ENCODE measurements at places on chromosomes 6 and 20.

DNA sequence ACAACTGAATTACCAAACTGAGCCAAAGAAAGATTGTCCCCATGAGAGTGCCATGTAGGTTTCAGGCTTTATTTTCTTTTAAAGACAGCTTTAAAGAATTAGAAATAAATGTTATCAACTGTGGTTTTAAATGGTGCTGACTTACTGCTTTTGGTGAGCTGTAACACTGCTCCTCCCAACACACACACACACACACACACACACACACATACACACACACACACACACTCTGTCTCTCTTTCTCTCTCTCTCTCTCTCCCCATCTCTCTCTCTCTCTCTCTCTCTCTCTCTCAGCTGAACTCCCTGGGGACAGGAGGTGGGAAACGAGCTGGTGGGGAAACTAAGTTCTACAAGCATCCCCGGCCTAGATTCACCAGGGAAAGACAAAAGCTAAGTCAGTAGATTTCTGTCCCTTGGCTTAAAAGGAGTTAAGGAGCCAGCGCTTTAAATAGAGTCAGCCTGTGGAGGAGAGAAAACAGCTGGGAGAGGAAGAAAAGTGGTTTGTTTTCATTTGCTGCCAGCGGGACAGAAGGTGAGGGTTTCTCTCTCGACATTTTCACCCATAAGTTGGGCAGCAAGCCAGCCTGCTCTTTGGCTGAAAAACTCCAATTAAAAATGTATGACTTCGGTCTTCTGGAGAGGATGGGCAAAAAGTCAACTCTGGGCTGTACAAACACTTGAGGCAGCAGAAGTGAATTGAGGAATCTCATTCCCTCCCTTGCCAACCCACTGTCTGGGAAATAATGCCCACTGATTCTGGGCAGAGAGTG lies 27.4 kb downstream of the CBLN4 start:
- no peak for DNase-seq

- DNase-seq = no peak
Measured at GRCh38 chr20:59560588-59561227, 43.6 kb upstream of the PHACTR3 start.

DNA sequence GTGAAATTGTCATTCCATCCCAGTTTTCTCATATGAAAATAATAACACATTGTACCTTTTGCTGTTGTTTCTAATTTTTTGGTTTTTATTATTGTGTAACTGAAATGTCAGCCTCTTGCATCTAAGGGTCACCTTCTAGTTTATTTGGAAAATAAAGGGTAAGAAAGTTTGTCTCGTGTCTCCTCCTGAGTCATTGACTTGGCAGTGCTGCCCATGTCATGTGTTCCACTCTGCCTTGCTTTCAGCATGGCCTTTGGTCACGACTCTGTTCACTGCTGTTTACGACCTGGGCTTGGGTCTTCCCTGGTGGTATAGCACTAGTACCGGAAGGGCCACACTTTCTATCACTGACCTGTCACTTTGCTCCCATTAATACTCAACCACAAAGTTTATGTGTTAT lies 171.4 kb upstream of the RSPO3 start:
- no peak for DNase-seq

DNA sequence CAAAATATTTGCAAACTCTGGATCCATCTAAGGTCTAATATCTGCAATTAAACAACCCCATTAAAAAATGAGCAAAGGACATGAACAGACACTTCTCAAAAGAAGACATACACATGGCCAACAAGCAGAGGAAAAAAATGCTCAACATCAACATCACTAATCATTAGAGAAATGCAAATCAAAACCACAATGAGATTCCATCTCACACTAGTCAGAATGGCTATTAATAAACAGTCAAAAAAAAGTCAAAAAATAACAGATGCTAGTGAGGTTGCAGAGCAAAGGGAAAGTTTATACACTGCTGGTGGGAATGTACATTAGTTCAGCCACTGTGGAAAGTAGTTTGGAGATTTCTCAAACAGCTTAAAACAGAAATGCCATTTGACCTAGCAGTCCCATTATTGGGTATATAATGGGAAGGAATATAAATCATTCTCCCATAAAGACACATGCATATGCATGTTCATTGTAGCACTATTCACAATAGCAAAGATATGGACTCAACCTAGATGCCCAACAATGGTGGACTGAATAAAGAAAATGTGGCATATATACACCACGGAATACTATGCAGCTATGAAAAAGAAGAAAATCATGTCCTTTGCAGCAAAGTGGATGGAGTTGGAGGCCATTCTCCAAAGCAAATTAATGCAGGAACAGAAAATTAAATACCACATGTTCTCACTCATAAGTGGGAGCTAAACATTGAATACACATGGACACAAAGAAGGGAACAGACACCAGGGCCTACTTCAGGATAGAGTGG lies 9.1 kb downstream of the ZNFX1 start:
- DNase-seq = no peak

DNA sequence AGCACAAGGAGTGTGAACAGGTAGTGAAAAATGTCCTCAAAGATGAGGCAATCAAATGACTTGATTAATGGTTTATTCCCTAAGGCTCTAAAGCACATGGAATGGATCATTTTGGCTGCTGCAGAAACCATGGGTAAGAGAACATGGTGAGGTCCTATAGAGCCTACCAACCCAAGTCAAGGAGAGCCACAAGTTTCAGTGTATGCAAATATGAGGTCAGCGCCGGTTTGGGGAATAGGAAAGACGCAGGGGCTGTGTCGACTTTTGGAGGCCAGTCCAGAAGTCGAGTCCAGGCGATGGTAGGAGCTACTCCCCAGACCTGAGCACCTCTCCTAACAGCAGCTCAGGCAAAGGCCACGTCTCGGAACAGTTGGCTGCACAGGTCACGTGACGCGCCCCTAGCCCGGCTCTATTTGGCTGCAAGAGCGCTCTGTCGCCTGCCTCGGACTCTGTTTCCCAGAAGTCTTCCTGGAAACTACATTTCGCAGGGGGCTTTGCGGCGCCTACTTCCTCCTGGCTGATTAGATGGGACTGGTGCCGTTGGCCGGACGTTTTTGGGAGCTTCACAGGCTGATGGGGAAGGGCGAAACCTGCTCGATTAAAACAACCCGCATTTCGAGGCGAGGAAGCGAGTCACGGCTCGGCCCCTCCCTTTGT lies 74.4 kb upstream of the CHD6 start:
- DNase-seq = peak; percentile 61

GRCh38 chr6:159279790-159280277 lies 110.6 kb downstream of the FNDC1 start:
- DNase-seq = no peak

DNA sequence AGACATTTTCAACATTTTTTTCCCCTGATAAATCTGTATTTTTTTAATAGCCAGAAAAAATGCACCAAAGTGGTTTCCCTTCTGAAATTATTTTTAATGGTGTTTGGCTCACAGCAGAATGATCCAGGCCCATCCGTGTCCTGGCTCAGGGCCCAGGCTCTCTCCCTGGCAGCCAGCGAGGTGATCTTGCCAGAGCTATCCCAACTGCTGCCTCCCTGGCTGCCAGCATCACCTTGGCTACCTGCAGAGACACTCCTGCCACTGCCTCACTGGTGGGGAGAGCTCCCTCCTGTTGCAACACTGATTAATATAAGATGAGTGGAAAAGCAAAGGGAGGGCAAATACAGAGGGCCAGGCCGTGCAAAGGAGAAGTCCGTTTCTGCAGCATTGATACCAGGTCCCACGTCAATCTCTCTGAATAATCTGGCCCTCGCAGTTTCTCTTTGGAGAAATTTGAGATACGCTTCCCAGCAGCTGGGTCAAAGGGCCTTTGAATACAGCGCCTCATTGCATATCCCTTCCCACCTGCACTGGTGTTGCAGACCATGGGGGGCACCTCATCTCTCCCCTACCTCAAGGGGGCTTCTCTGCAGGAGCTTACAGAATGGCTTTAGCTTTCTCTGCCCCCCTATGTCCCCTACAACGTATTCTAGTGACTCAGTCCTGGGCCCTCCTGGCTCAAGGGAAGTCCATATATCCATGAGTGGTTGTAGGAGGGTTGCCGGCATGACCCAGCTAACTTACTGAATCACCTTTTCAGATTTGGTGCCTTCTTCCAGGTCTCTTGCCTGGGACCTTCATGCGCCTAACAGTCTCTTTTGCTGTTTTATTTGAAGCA lies 12.8 kb upstream of the DSTN start:
- no peak for DNase-seq

- DNase-seq = no peak
Measured at GRCh38 chr6:24060982-24061754, 64.8 kb upstream of the NRSN1 start.

GRCh38 chr6:91506509-91506908 lies 919.6 kb upstream of the MAP3K7 start:
- no peak for DNase-seq

- DNase-seq = no peak
Measured at GRCh38 chr20:1813101-1813529, 82.1 kb upstream of the SIRPA start.

DNA sequence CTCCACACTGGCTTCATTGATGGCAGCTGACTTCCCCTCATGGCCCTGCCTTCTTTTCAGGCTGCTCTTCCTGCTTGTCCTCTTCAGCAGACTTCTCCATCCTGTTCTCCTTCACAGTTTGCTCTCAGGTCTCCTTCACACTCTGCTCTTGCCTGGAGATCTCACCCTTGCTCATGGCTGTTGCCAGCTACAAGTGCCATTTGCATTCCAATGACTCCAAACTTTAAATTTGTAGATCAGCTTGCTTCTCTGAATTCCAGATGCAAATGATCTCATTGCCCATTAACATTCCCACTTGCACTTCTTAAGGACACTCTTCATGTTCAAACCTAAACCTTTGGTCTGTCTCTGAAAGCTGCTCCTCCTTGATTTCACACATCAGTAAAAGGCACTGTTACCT lies 343.0 kb downstream of the QKI start:
- no peak for DNase-seq

DNA sequence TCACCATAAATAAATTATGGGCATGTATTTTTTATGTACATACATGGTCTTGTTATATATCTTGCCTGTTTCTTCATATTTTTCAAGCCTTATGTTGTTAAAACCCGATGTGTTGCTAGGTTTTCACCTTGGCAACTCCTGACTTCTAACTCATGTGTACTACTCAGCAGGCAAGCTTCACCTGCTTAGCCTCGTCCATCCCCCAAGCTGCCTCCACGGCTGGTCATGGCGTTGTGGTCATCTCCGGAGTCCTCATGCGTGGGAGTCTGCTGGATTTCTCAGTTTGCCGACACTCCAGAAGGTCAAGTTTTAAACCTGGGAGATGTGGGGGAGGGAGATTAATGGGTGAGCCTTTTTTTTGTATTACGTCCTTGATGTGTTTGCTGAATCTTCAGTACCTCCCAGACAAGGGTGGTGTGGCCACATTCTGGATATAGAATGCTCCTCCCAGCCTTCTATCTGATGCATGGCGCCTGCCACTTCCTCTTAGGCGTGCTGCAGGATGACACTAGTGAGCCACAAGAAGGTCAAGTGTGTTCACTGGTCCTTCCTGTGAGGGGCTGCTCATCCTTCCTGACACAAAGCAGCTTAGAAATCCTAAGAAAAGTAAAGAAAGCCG lies 26.6 kb upstream of the EDN3 start:
- DNase-seq = no peak

Measured in NCI-H187 (cell line).